ENCODE measurements at places on chromosomes 16 and 17.
A peak's percentile ranks its signal among the peaks of the same experiment; 100 is the strongest.

DNA sequence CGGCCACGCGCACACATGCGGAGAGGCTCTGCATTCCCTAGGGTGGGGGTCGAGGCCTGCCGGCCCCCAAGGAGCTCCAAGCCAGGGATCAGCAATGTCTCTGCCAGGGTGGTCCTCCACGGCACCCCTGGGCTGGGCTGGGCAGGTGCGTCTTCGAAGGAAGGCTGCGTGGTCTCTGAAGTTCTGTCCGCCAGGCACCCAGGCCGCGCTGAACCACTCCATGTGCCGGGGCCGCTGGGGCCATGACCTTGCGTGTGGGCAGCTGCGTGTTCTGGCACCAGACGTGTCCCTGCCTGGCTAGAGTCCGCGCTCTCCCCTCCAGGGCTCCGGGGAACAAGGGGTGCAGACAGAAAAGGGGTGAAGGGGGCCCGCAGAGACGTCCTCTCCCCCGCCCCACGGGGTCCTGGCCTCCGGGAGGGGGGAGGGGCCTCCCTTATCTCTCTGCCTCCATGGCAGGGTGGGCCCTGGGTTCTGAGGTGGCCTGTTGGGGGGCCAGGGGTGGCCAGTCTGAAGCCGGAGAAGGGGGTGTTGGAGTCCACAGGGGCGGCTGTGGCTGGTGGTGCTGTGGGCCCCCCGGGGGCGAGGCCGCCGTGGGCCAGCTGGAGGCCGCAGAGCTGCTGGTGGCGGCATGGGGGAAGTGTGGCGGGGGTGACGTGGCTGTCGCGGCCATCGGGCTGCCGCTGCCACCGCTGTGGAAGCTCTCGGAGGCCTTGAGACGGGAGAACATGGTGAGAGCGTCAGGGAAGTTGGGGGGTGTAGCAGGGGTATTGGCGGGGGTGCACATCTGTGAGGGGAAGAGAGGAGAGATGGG is 5.3 kb downstream of the UBALD1 start:
- no peak for DNase-seq

DNA sequence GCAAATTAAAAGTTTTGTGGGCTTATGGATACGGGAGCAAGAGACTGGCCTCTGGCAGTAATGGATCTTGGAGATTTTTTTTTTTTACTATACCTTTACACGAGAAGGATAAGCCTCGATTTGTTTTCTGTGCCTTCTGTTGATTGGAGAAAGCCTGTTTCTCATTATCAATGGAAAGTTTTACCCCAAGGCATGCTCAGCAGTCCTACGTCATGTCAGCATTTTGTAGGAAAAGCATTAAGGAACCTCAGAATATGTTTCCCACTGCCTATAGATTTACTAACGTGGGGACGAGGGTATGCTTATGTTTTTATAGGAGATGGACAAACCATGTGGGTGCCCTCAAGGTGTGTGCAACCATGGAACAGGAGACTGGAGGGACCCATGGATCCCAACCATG is 26.8 kb downstream of the CD300LG start:
- no peak for DNase-seq

GRCh38 chr17:63774141-63774968 is at the start of gene DDX42:
DDX42 (plus strand) TSS chr17:63774170; CDS start chr17:63787050, 12,880 bp downstream.
- DNase-seq: peak; percentile 85

DNA sequence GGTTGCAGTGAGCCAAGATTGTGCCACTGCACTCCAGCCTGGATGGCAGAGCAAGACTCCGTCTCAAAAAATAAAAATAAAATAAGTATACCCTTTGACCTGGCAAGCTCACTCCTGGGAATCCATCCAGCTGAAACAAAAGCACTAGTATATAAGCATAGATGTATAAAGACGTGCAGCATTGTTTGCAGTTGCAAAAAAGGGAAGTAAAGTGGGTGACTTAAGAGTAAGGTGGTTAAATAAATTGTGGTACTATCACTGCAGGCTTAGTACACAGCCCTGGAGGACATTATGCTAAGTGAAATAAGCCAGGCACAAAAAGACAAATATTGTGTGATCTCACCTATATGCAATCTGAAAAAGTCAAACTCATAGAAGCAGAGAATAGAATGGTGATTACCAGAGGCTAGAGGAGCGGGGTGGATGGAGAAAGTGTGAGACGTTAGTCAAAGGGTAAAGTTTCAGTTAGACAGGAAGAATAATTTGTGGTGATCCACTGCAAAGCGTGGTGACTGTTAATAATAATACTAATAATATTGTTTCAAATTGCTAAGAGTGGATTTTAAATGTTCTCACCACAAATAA is 113.0 kb downstream of the MYO1D start:
- DNase-seq: no peak

DNA sequence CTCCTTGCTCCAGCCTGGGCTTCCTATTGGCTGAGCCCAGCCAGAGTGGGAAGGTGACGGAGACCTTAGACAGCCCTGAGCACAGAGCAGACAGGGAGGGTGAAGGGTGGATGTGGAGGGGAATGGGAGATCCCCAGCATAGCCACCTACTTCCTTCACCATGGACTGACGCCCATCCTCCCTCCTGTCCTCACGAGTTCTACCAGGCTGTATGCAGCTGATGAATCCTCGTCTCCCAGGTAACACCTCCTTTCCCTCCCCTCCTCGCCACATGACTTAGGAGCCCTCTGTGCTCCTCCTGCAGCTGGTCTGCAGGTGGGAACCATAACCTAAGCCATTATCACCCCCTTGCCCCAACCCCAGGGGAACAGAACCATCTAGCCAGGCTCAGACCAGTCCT is 9.0 kb upstream of the CRHR1 start:
- no peak for DNase-seq

GRCh38 chr17:22268214-22268911 is 576.0 kb downstream of the KCNJ18 start:
- no peak for DNase-seq

Data from stimulated activated CD8-positive, alpha-beta memory T cell treated with anti-CD3 and anti-CD28 coated beads, Interleukin-12 subunit alpha, Interleukin-12 subunit beta, amount 100 ng/mL, for 4 hours (primary cell).